ENCODE measurements at places on chromosomes 4 and X.

DNA sequence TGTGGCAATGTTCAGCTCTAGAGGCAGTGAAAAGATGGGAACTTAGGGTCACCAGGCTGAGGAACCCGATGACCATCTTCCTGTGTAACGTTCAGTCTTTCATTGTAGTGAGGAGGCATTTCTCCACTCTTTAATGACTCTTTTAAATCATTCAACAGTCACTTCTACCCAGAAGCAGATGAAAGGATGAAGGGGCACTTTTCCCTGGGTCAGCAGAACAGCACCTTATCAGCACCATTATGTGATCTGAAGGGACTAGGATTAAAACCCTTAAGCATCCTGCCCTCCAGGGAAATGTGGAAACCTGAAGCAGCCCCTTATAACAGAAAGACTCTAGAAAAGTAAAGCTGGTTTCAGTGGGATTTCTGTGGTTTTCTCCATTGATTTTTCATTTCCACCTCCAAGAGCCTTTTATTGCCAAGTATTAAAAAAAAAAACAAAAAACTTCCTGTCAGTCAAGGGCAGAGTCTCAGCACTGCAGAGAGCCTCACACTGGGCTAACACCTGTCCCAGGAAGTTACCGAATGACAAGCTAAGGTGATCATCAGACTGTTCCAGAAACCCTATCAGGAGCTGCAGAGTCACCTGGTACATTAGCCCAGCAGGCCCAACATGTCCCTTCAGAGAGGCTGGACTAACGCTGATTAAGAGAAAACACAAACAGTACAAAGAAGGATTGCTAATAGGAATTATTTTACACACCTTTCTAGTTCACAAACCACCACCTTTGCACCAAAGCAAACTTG is 185.9 kb downstream of the SHROOM3 start:
- DNase-seq = no peak

- no peak for DNase-seq
These were observed 53.6 kb downstream of the MBNL3 start for GRCh38 chrX:132435222-132435621.

GRCh38 chr4:126939401-126939800 is 693.4 kb upstream of the INTU start:
- DNase-seq = no peak

DNA sequence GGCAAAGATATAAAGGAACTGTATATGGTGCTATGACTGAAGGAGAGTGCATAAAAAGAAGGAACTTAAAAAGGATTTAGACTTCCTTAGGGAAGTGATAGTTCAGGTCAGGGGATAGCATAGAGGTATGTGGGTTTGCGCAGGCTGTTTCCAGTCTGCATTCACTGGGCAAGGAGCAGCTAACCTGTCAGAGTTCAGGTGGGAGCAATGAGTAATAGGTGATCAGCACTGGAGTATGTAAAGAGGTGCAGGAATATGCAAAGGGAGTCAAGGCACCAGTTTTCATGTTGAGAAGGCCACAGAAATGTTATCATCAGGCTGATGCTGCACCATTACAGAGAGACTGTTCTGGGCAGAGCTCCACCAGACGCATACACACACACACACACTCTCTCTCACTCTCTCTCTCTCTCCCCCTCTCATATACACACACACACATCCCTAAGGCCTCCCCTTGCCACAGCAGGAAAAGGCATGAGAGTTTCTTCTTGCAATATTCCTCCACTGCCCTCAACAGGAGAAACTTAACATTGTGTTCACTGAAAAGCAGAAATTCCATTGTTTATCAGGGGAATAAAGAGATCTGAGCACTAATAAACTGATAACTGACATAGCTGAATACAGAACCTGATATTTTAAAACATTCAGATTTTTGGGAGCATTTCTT is 256.4 kb upstream of the GRID2 start:
- no peak for DNase-seq

DNA sequence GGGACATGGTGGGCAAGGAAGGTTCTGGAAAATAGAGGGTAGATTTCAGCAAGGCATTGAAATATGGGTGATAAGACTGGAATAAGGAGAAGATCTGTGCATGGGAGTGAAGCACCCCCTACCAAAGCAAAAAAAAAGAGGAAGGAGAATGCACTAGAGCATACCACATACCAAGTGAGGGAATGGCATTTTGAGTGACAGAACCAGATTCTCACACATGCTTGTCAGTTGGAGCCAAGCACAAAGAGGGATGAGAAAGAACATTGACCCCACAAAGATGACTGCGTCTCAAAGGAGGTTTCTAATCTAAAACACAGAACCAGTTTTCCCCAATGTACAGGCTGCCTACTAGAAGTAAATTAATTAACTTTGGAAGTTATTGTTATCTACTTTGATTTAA is 140.3 kb upstream of the SMAD1 start:
- no peak for DNase-seq
